Right ventricle myocardium superior (tissue), 1 donor: ENCODE measurements at places on chromosomes 16 and 17. TPM values are rescaled to one million over a fixed set of nuclear protein-coding genes. Genes with fewer than 3 reads are reported as not detected.

The HOXB3 gene
- 1.6 TPM for total RNA-seq

GRCh38 chr16:11142261-11142630, 113.8 kb downstream of the SOCS1 start:
- DNase-seq, result no peak

GRCh38 chr16:86977076-86977676, 340.0 kb downstream of the C16orf95 start:
- no peak for DNase-seq

GRCh38 chr17:27551701-27552248, 79.2 kb upstream of the LGALS9 start:
- no peak for DNase-seq

The RGS9 gene
- total RNA-seq, result 2.4 TPM

DNA sequence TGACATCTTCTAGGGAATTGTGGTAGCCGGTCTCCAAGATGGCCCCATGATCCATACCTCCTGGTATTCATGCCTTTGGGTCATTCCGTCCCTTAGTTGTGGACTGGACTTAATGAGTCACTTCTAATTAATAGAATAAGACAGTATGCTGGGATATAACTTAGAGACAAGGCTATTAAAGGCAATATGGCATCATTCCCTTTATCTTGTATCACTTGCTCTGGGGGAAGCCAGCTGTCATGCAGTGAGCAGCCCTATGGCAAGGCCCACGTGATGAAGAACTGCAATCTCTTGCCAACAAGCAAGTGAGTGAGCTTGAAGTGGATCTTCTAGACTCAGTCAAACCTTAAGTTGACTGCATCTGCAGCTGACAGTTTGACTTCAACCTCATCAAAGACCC, 97.8 kb upstream of the MED13 start:
- no peak for DNase-seq

DNA sequence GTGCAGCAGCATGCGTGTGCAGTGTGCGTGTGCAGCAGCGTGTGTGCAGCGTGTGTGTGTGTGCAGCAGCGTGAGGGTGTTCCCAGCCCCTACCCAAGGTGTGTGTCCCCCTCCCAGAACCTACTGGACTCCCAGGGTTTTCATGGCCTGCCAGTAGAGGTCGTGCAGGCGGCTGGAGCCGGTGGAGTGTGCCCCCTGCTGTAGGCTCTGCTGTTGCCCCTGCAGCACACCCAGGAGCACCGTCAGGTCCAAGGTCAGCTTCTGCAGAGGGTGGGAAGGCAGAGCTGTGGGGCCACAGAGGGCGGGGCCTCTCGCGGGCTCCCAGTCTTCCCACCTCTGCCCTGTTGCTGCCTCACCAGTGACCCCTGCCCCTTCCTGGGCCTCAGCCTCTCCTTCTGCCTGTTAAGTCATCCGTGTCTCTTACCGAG, 14.9 kb downstream of the MYBBP1A start:
- DNase-seq, result no peak

The NRN1L gene
- total RNA-seq, result not detected

DNA sequence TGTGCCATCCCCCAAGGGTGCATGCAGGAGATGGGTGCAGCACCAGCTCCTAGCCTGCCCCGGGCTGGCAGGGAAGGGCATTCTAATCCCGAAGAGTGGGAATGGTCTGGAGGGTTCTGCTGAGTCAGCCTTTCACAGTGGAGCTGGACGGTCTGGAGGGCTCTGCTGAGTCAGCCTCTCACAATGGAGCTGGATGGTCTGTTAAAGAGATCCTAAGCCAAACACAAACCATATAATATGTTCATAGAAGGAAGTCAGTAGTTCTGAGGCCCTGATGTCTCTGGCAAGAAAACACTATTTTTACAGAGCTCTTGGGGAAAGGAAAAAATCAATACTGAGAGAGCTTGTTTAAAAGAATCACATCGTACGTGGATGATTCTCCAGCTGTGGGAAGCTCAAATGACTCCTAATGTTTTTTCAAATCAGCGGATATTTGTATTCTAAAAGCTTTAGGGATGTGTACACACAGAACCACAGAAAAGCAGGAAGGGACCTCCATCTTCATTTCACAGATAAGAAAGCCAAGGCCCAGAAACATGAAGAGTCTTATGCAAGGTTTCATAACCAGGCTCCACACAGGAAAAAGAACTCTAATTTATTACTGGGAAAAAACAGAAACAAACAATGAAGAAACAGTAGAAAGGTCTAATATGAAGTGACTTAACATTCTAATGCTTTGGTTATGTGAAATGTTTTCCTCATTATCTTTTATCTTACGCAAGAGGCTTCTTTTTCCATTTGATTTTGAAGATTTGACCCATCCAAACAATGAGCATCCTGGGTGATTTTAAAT, 176.3 kb downstream of the VPS53 start:
- no peak for DNase-seq

GRCh38 chr16:64892835-64893785, 228.8 kb downstream of the CDH11 start:
- no peak for DNase-seq

DNA sequence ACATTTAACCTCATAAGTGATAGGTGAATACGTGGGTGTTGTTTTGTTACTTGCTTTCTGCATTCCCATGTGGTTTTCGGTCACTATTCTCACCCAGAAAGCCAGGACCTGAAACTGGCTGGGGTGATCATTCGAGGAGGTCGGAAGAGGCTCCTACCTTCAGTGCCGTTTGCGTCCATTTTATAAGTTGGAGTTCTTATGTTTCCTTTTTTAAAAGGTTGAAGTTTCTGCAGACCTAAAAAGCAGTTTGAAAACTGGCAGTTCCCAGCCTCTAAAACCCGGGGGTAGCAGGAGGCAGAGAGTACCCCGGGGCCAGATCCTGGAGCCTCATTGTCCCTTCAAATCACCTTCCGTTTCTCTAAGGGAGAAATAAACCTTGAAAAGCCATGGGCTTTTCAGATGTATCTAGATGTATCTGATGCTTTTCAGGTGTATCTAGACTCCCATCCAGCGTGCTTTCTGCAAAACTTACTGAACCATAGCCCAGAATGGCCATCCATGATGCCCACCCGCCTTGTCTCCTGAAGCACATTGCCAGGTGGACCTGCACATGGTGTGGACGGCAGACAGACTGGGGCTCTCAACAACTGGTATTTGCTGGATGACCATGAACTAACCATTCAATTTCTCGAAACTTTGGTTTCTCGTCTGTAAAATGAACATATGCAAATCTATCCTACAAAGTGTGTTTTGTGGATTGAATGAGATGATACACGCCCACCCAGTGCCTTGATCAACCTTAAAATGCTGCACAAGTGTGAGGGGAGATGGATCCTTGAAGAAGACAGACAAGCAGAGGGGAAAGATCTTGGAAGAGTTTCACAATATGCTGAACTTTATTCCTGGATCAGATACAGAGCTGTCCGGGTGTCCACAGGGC, 1.3 kb downstream of the NLRC5 start:
- DNase-seq, result no peak

DNA sequence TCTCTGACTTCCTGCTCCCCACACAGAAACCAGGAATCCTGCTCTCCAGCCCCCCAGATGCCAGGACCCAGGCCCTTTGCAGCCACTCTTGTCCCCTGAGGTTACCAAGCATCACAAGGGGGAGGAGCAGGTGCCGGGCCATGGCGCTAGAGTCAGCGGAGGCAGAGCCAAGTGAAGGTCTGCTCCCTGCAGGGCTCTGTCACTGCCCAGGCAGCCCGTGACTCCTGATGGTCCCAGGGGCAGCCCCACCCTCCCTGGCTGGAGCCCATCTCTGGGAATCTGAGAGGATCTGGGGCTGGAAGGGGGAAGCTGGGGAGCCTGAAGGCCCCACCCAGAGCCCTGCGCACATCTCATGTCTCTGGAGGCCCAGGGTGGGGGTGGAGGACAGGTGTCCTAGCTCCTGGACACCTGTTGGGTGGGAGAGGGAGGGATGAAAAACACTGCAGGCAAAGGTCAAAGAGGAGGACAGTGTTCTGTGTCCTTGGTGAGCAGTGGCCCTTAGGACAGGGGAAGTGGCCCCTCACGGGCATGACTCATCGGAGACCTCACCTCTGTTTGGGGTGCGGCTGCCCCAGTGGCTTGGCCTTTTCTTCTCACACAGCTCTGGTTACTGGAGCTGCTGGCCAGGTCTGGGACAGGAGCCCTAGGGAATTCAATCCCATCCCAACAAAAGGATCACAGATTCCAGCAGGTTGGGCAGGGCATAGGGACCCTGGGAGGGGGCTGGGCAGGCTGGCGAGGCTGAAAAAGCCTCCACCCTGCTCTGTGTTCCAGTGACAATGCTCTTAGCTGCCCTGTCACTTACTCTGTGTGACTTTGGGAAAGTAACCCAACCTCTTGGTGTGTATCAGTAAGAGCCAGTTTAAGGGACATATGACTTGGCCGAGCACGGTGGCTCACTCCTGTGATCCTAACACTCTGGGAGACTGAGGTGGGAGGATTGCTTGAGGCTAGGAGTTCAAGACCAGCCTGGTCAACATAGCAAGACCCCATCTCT, at the start of gene PRSS36:
PRSS36 (minus strand) TSS at position 173 of the 997 bp plus-strand sequence; CDS start at position 142, 31 bp downstream.
- DNase-seq, result no peak

The ZNF624 gene
- 1.4 TPM for total RNA-seq

The C16orf89 gene
- total RNA-seq, result 6.1 TPM

- DNase-seq, result no peak
These were observed 9.8 kb downstream of the MIEF2 start for GRCh38 chr17:18270046-18270931.

The OR1A1 gene
- not detected for total RNA-seq

The PDILT gene
- total RNA-seq, result not detected

GRCh38 chr16:24610416-24610755, 71.0 kb downstream of the RBBP6 start:
- peak; percentile 59 for DNase-seq

DNA sequence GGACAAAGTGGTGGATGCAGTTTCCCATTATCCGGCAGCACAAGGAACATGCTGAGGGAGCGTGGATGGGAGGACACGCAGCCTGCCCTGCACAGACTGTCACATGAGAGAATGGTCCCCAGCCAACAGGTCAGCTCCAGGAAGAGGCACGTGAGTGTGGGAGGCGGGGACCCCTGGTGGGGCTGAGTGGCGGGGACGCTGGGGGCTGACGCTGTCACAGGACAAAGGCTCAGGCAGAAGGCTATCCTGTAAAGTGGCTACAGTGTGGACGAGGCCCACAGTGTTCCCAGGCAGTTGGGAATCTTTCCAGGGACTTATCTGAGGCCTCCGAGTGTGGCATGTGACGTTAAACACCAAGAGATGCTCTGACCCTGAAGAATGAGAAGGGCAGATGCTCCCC, 30.4 kb downstream of the MBTPS1 start:
- peak; percentile 68 for DNase-seq

GRCh38 chr16:59612094-59612493, 878.0 kb upstream of the GOT2 start:
- DNase-seq, result no peak

DNA sequence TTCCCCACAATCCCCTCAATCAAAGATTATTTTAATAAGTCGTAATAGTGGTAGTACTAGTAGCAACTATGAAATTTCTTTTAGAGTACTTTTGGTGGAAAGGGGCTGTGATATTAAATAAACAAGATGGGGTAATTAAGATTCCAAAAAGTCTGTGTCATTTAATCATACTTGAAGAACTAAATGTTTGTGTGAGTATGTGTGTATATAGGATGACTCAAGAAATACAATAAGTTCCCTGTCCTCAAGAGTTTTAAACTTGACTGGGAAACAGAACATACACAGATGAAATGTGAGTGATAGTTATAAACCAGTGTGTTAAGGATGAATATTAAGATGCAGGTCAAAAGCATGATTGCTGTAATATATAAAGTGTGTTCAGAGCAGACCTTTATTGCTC, 2.3 kb downstream of the ALDH3A2 start:
- DNase-seq, result no peak

- no peak for DNase-seq
These were observed 85.2 kb downstream of the C16orf78 start for GRCh38 chr16:49458656-49459445.

The SCARF1 gene
- total RNA-seq, result 11.2 TPM

- DNase-seq, result no peak
These were observed 611 bp upstream of the ANKRD40 start for GRCh38 chr17:50708050-50709000.

GRCh38 chr16:89201439-89202377, 1.4 kb upstream of the SLC22A31 start:
- peak; percentile 70 for DNase-seq

DNA sequence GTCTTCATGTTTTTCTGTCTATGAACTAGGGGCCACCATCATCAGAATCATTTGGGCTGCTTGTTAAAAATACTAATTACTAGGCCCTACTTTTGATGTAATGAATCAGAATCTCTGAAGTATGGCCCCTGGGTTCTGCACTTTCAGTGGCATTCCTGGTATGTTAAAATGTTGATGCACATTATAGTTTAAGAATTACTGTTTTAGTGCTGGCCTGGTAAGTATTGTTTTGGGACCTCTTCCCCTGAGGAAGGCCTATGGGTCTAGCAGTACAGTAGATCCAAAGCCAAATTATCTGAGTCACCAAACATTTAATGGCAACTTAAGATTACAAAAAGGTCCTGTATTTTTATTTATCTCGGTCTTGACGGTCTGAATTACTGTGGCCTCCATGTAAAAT, 58.8 kb downstream of the AP2B1 start:
- DNase-seq, result no peak

GRCh38 chr16:88527186-88527936, 42.8 kb upstream of the ZC3H18 start:
- DNase-seq, result peak; percentile 81

- DNase-seq, result peak; percentile 90
These were observed 11.3 kb downstream of the MCRIP1 start for GRCh38 chr17:81821603-81822311.

The TSR1 gene
- total RNA-seq, result 19.4 TPM

- no peak for DNase-seq
These were observed 16.7 kb upstream of the SLFN11 start for GRCh38 chr17:35390156-35390555.

The LDHD gene
- total RNA-seq, result 84.7 TPM

GRCh38 chr16:9797306-9797705, 384.9 kb downstream of the GRIN2A start:
- DNase-seq, result peak; percentile 46

DNA sequence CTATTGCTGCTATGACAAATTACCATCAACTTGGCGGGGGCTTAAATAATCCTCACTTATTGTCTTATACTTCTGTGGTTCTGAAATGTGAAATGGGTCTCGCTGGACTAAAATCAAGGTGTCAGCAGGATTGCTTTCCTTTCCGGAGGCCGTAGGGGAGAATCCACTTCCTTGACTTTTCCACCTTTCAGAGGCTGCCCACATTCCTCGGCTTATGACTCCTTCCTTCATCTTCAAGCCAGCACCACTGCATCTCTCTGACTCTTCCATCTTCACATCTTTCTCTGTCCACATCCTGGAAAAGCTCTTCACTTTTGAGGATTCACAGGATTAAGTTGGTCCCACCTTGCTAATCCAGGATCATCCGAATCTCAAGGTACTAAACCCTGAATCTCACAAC, 217.8 kb downstream of the GRIN2A start:
- no peak for DNase-seq

DNA sequence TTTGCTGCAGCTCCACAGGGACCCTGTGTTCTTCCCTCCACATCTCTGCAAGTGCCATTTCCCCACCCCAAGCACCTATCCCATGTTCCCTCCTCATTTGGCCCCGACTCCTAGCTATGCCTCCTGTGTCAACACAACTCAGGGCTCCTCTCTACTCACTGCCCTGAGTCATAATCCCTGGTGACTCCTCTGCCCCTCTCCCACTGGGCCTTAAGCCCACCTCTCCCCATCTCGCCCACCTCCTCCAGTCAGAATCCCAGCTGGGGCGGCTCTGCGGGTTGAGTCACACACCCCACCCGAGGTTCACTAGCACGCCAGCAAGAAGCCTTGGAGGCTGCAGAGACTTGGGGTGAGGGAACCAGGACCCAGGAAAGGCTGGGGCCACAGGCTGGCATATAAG, 346.2 kb downstream of the FOXL1 start:
- no peak for DNase-seq
